NCI-H526 treated with DMSO at 0.1 percent for 48 hours (cell line): ENCODE measurements at places on chromosomes 3 and 15.

DNA sequence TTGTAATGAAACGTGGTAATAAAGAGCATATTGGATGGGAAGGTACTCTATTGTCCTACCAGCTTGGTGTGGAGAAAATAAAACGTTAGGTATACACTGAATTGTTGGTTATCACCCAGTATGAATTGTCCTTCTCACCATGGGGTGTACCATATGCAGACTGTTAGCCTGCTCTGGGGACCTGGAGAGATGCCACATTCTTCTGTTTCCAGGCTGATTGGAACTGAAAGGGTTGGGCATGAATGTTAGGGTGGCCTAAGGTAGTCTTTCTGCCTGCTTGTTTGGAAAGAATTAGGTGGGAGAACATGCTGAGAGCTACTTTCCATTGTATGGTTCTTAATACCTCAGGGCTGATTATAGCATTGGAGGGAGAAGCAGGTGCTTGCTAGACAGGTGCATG, 340.6 kb downstream of the PTPRG start:
- no peak for DNase-seq

- DNase-seq = no peak
Observed at GRCh38 chr3:15903164-15903563, 105.4 kb upstream of the ANKRD28 start.

GRCh38 chr15:81758818-81759284, 287.0 kb downstream of the MEX3B start:
- DNase-seq = no peak

DNA sequence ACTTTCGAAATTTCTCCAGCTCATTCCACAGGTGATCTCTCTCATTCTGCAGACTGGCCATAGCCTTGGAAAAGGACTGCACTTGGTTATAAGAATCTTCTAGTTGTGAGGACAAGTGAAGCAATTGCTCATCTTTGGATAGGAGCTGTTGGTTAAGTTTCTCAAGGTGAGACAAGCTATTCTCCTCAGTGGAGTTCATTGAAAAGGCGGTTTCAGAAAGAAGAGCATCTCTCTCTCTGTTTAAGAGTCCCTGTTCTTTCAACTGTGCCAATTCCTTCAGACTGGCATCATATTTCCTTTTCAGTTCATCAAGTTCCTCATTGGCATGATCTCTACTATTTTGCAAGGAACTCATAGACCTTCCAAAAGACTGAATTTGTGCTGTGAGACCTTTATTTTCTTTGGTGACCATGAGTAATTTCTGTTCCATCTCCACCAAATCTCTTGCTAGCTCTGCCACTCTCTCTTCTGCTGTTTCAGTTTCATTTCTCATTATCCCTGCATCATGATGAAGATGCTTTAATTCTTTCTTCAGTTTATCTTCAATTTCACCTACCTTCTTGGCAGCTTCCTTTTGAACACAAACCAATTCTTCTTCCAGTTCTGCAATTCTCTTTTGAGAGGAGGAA, 30.2 kb upstream of the HCLS1 start:
- no peak for DNase-seq

DNA sequence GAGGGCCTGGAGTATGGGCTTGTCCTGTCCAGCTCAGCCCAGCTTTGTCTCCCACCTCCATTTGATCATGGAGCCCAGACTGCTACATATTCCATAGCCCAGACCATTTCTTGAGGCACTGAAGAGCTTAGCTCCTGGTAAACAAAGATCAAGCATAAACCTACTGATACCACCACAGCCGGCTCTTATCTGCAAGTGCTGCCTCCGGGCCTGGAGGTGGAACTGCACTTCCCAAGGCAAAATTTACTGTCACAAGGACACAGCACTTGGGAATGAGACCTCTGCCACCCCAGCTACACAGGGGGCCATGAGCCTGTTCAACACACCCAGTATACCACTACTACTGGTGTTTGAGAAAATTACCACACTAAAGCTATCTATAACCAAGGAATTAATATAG, 53.7 kb upstream of the PLSCR5 start:
- no peak for DNase-seq

- no peak for DNase-seq
Observed at GRCh38 chr15:56957812-56958406, 39.5 kb downstream of the TCF12 start.

DNA sequence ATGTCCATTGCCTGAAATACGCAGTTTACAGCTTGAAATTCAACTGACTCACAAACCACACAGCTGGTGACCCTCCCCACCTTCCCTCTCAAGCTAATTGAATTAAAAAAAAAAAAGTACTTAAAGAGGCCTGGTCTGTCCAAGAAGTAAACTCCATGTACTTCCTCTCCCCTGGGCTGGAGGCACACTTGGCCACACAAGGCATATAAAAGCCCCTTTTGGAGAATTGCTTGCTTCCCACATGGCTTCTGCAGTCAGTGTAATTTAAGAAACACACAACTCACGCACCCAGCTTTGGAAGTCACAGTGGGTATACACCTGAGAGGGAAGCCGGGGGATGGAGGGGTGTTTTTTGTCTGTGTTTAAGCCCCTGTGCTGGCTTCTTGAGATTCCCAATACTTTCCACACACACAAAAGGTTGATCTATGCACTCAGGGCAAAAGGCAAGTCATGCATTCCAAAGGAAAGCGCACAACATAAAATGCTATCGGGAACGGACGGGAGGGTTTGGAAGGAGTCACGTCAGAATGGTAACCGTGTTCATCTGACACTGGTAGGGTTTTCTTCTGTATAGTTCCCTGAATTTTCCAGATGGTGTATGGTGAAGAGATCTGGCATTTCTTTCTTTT, 106.6 kb upstream of the ALDH1A3 start:
- no peak for DNase-seq

DNA sequence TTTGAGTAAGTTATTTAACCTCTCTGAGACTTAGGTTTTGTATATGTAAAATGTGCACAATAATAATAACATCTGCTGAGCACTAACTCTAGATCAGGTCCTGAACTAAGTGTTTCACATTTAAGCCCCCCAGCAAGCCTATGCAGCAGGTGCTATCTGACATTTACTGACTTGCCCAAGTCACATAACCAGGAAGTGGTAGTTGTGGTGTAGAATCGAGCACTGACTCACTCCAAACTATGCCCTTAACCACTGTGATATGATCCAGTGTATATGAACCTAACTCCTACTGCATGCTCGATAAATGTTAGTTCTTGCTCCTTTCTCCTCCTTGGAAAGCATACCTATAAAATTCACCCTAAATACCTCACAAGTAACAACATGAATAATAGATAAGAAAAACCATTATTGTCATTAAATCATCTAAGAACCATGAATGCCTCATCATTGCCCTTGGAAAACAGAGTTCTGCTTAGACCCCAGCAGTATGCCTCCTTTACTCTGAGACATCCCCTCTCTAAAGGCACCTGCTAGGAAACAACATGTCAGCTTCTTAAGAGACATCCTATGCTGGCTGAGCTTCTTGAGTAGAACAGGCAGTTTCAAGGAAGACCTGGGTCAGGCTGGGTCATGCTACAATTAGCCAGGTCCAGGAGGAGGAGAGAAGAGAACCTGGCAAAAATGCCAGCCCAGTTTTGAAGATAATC, 3.0 kb upstream of the SHC4 start:
- DNase-seq = no peak

DNA sequence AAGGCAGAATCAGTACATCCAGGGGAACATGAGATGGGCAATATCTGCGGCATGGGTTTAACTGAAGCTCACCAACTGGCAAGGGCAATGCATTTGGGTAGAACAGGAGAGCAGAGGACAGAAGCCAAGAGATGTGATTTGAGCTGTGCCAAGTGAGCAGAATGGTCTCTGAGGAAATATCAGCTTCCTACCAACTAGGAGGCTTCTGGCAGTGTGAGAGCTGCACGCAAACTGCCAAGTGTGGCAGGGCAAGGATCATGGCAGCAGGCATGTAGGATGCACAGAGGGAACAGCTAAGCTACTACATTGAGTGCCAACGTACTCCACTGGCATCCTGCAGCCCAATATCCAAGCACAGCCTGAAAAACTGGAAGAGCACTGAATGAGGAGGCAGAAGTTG, 1036.5 kb downstream of the TUSC7 start:
- no peak for DNase-seq

DNA sequence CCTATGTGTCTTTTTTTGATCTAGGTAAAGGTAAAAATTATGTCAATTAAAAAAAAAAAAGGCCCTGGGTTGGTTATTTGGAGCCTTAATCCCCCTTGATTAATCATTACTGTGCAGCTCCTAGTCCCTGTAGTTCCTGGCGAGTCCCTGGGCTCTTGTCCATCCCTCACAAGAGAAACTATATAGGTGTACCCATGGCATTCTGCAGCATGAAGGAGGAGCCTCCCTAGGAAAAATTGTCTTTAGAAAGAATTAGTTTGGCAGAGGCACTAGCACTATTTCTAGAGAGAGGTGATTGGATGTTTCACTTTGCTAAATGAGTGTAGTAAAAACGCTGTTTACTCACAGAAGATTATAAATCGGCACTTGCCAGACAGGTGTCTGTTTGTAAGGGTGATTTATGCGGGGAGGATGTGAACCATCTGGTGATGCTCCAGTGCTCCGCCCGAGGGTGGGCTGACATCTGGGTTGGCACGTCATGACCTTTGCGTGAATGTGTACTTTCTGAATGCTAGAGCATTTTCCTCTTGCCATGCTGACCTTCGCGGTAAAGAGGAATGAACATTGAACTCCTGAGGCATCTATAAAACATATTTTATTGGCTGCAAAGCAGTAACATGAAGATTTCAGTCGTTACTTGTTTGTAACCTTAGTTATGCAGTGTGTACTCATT, 12.6 kb downstream of the PLCL2 start:
- DNase-seq = no peak

DNA sequence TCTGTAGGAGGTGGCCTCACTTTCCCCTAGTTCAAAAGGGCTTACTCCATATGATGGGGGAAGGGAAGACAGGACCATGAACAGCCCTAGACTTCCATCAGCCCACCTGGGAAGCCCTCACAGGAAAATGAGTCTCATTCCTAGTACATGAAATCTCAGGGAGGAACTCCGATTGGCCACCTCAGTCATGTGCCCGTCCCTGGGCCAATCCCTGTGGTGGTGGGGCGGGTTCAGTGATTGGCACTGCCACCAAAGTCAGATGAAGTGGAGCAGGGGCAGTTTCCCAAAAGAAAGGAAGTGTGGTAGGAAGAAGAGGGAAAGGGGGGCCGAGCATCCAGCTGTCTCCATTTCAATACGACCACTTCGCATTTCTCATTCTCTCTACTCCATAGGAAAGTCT, 25.9 kb upstream of the GP9 start:
- DNase-seq = no peak

- no peak for DNase-seq
Observed at GRCh38 chr15:71623111-71623510, 187.2 kb upstream of the NR2E3 start.

GRCh38 chr15:98381446-98381845, 266.9 kb upstream of the IGF1R start:
- DNase-seq = no peak

DNA sequence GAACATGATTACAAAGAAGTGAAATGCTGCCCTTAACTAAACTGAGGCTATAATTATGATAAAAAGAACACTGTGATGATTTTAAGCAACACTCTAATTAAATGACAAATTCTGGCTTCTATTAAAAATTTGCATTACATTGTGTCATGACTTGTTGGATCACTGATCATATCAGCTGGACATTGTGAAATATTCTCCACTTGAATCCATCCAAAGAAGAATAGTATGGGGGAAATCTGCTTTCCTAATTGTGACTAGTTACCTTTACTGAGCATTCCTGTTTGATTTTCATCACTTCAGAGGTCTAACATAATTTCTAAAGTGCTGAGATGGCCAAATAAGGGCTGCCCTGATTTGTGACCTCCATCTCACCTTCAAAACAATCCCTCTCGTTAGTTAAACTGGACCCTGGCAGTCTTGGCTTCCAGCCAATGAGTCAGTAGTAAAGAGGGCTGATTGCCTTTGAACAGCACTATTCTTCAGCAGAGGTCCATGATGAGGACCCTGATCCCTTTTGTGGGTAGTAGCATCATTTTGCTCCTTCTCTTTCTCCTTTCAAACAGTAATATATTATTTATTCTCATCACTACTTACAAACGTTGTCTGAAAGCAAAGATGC, 53.5 kb upstream of the LEKR1 start:
- DNase-seq = no peak

DNA sequence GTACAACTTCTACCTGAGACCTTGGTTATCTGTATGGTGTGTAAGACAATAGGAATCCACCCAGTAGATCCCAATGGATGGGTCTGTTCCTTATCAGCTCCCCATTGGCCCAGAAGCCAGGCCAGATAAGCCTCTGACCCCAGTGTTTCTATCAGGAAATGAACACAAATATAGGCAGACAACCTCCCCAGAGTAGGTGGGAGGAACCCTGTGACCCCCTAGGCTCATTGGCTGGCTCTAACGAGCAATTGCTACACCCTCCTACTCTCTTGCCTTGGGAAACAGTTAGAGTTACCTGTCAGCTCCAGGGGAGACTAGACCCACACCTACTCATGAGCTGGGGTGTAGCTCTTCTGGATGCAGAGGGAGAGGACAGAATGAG, 299.9 kb downstream of the UACA start:
- DNase-seq = no peak

GRCh38 chr3:180375831-180376230, 226.1 kb upstream of the TTC14 start:
- no peak for DNase-seq

DNA sequence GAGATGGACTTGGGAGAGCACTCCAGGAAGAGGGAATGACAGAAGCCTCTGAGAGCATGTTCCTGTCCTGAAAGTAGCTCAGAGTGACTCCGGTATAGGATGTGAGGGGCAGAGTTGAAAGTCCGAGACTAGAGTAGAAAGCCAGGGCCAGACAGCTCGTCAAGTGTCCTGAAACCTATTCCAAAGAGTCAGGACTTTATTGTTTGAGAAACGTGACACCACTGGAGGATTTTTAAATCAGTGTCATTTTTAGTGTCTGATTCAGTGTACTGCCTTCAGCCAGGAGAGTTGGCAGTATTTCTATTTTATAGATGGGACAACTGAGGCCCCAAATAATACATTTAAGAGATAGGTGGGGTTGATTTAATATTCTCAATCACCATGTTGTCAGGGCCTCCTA, 1.6 kb upstream of the RBMS3 start:
- no peak for DNase-seq

- DNase-seq = no peak
Observed at GRCh38 chr3:48859206-48859605, 11.5 kb upstream of the PRKAR2A start.

DNA sequence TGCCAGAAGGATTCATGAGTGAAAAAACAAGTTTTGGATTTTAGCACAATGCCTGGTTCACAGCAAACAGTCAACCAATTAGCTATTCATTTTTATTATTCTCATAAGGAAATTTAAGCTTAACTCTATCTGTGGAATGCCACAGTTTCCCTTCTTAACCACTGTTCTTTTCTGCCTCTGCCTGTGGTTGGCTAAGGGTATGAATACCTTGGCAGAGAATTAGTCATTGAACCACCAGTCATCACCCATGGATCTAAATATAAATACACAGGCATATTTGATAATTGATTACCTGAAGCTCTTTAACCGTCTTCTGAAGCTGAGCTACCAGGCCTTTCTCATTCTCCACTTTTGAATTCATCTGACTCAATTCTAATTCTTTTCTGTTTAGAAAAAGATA, 79.9 kb downstream of the MYH15 start:
- no peak for DNase-seq

GRCh38 chr3:69012800-69013252, 658 bp downstream of the EOGT start:
- DNase-seq = no peak
